Ecto neural progenitor cell (in vitro differentiated cells): ENCODE measurements at places on chromosomes 5 and 9.

DNA sequence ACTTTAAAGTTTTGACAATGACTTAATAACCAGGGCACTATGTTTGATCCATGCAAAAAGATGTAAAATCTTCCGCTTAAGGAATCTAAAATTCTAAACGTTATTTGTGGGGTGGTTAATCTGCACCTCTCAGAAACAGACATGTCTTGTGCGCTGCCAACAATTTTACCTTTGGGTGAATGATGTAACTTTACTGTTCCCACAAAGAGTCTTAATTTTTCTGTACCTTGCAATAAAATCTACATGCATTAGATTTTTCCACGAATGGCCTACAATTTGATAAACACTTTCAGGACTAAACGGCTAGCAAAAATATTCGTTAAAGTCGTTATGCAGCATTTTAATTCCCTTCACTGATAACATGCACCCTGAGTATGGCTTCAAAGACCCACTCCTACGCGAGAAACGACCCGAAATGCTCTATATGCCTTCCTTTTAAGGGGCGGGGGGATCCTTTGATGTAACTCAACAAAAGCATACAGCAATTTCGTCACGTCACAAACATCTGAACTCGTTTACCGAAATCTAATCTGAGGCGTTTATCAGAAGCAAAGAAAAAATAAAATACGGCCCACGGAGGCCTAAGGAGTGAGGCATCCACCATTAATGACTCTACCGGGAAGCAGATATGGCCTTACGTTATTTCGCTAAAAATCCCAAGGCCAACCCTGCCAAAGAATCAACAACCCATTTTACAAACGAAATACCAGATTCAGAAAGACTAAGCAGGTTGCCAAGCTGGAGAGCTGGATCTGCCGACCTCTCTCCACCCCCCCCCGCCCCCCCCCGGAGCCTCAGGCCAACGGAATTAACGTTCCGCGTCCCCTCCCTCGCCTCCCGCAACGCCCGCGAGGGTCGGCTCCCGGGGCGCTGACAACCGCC is 621 bp downstream of the AK6 start:
- no peak for DNase-seq

- no peak for DNase-seq
Measured at GRCh38 chr5:180820788-180821321, 18.2 kb upstream of the MGAT1 start.

- DNase-seq: no peak
Measured at GRCh38 chr9:10863476-10863875, 250.7 kb upstream of the PTPRD start.

GRCh38 chr5:158976035-158976434 is 123.7 kb downstream of the EBF1 start:
- no peak for DNase-seq
